T-helper 2 cell (primary cell): ENCODE measurements at places on chromosomes 16 and 17.
A peak's percentile ranks its signal among the peaks of the same experiment; 100 is the strongest.

DNA sequence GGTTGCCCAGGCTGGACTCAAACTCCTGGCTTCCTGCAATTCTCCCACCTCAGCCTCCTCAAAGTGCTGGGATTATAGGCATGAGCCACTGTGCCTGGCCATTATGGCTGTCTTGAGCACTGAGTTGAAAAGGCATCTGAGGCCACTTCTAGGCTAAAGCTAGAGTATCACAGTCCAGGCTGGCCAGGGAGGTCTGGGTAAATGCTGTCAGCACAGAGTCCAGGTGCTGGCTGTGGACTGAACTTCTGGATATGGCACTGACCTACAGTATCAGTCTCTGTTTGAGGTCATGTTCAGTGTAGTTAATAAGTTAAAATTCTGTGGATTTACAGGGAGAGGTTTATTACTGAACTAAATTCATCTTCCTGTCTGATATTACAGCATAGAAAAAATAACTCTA is 222.5 kb upstream of the TOM1L1 start:
- DNase-seq, result no peak

- no peak for DNase-seq
These were observed 661 bp downstream of the LRRC3C start for GRCh38 chr17:39927929-39928857.

- DNase-seq, result peak; percentile 11
These were observed 34.4 kb downstream of the ZZEF1 start for GRCh38 chr17:4108397-4108796.

DNA sequence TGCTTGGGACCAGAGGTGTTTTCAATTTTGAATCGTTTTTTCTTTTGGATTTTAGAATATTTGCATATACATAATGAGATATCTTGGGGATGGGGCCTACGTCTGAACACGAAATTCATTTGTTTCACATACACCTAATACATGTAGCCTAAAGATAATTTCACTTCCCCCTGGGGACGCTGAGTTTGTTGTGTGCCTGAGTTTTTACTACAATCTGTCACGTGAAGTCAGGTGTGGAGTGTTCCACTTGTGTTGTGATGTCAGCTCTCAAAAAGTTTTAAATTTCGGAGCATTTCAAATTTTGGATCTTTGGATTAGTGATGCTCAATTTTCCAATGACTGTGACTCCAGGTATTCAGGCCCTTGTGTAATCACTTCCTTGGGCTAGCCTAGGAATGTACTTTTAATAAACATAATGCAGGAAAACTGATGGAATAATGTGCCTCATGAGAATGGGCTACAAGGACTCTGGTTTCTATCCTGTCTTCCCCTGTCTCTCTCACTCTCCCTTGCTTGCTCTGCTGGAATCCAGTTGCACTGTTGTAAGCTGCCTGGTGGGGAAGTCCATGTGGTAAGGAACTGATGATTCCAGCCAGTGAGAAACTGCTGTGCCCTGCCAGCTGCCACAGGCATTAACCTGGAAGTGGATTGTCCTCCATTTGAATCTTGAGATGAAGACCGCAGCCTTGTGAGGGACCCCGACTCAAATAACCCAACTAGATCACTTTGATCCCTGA is 403.8 kb downstream of the SHISA9 start:
- DNase-seq, result no peak

GRCh38 chr17:47368262-47368661 is 44.5 kb downstream of the EFCAB13 start:
- DNase-seq, result no peak

- no peak for DNase-seq
These were observed 323.3 kb upstream of the TNRC6C start for GRCh38 chr17:77635176-77635575.

DNA sequence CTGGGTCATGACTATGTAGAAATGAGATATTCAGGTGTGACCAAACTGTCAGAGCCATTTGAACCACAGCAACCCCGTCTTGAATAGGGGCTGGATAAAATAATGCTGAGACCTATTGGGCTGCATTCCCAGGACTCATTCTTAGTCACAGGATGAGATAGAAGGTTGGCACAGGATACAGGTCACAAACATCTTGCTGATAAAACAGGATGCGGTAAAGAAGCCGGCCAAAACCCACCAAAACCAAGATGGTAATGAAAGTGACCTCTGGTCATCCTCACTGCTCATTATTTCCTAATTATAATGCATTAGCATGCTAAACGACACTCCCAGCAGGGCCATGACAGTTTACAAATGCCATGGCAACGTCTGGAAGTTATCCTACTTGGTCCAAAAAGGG is 545.5 kb downstream of the TMEM114 start:
- DNase-seq, result no peak

DNA sequence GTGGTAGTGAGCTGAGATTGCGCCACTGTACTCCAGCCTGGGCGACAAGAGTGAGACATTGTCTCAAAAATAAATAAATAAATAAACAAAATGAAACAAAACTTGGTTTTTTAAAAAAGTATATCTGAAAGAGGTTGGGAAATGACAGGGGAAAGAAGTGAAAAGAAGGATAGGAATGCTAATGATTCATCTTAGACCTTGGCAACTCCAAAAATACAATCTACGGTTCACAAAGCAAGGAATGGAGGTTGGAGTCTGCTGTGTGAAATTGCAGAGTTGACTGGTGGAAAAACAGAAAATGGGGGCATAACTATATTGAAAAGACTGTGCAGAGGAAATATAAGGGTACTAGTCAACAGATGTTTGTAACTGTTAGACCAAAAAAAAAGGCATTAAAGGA is 40.0 kb upstream of the CD300E start:
- DNase-seq, result no peak

GRCh38 chr16:70804734-70805169 is 3.8 kb upstream of the VAC14 start:
- no peak for DNase-seq

GRCh38 chr16:67967183-67967957 is 1.1 kb downstream of the SLC12A4 start:
- DNase-seq, result peak; percentile 22

GRCh38 chr17:50257676-50258224 is 16.5 kb upstream of the TMEM92 start:
- DNase-seq, result no peak

DNA sequence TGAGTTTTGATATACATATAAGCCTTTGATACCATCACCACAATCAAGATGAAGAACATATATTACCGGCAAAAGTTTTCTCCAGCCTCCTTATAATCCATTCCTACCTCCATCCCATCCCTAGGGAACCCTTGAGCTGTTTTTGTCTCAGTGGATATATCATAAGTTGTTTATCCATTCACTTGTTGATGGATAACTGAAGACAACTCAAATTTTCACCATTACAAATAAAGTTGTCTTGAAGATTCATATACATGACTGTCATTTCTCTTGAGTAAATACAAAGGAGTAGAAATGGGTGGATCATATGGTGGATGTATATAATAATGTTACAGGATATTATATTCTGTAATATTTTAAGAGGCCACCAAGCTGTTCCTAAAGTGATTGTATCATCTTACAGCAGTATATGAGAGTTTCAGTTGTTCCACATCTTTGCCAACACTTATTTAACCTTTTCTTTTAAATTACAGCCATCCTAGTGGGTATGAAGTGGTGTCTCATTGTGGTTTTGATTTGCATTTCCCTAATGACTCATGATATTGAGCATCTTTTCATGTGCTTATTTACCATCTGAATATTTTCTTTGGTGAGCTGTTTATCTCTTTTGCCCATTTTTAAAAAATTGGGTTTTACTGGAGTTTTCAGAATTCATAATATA is 17.4 kb downstream of the NF1 start:
- DNase-seq, result no peak

- DNase-seq, result peak; percentile 23
These were observed 26.0 kb upstream of the ADCY9 start for GRCh38 chr16:4142268-4142667.

- no peak for DNase-seq
These were observed 4.5 kb upstream of the RMI2 start for GRCh38 chr16:11340710-11341109.

- DNase-seq, result no peak
These were observed 42.0 kb upstream of the MMD start for GRCh38 chr17:55463600-55463999.

DNA sequence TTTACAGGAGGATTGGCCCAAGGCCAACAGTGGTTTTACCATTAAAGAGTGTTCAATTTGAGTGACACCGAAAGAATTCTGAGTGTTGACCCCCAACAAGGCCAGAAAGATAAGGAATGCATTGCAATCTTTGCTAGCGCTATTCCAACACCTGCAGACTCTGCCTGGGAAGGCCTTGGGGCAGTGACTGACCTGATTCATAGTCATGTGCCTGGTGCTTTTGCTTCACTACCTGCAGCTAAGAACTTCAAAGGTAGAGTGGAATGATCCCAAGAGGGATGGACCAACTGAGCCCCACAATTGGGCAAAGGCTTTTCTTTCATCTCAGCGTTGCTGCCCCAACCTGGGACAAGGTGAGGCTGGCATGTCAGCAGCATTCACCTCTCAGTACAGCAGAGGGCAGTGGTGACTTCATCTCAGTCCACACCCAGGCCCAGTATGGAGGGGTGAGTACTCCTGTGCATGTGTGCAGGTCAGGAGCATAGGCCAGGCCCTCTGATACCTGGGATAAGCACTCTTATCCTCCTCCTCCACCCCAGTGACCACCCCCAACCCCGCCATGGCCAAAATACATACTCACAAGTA is 149.6 kb upstream of the GNAO1 start:
- peak; percentile 11 for DNase-seq

GRCh38 chr16:29719063-29719462 is 26.7 kb downstream of the C16orf54 start:
- no peak for DNase-seq

GRCh38 chr17:67364847-67365737 is 1.3 kb downstream of the PSMD12 start:
- no peak for DNase-seq

DNA sequence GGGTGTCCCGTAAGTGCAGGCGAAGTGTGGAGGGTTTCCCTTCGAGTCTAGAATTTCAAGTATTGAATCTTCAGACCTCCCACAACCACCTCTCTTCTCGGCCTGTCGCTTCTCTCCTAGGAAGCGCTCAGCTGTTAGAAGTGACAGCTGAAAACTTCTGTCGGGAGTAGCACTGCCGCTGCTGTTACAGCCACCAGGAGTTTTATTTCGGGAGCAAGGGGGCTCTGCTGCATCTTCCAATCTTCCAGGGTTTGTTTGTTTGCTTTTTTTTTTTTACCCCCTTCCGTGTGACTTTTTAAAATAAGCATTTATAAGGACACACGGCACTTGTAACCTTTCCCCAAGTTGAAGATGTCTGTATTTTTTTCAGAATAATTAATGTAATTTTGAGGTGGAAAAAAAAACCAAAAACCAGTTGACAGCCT is 767 bp downstream of the RPS6KB1 start:
- no peak for DNase-seq

GRCh38 chr16:53985861-53986260 is 281.9 kb downstream of the FTO start:
- no peak for DNase-seq

DNA sequence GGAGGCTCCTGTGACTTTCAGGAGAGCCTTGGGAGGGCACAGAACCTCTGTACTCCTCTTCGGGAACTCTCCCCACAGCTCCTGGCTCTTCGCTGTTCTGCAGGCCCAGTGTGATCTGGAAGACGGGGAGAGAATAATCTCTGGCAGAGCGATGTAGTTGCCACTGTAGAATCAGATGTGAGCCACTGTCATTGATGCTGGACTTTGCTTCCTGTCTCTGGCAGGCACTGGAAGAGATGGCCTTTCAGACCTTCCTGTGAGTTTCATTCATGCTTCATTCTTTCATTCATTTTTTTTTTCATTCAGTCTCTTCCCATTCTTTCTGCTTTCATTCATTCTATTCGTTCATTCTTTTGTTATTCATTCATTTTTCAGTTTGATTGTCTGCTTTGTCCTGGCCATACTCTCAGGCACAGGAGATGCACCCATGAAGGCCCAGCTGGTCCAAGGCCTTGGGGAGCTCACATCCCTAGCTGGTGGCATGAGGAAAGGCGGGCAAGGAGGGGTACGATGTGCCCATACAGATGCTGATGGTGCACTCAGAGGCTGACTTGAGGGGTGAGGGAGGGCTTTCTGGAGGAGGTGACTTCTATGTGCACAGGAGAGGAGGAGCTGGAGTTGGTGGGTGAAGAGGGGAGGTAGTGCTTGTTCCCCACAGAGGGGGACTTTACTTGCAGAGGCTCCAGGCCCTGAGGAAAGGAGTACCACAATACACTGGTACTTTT is 44.2 kb downstream of the CMIP start:
- DNase-seq, result no peak

GRCh38 chr17:9886141-9886930 is 18.7 kb downstream of the RCVRN start:
- no peak for DNase-seq

DNA sequence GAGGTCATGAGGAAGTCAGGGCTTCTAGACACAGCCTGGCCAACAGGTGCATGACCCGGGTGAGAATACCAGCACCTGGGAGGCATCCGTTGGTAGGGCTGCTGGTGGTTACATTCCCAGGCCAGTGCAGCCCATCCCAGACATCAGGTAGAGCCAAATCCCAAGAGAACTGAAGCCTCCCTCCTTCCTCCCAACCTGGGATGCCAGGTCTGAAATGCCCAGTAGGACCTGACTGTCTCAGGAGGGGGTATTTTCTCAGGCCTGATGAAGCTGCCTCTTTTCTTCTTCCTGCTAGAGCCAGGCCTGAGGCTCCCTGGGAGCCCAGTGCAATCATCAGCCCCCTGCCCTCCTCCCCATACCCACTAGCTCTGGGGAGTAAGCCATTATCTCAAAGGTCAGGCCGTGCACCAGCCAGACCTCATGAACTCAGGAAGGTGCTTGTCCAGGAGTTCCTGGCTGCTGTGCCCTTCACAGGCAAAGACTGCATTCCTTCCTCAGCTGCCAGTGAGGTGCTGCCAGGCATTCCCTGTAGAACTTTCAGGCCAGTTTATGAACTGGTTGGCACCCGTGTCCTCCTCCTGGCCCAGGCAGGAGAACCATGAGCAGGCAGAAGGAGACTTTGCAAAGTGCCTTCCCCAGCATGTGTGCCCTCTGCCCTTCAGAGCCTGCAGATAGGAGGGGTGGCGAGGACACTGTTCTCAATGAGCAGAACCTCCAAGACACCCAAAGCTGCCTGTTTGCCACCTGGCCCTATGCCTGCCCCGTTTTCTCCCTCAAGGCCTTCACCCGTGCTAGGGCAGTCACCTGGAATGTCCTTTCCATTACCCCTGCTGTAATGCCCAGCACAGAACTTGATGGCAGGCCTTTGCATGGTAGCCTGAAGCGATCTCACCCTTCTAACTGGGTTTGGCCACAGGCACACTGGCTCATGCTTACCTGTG is 7.6 kb downstream of the TBX2 start:
- DNase-seq, result no peak

DNA sequence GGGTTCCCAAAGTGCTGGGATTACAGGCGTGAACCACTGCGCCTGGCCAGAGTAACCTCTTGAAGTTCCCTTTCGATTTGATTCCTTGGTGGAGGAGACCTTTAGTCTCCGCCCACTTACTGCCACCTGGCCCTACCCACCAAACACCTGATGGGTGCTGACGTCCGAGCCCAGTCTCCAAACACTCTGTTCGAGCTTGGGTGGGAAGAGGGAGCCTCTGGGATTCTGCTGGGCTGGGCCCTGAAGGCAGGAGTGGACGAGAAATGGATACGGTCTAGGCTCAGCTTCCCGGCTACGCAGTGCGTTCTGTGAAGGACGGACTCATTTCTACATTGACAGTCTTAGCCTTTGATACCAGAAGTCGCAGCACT is 870 bp upstream of the ITGA3 start:
- DNase-seq, result no peak
